ENCODE measurements at places on chromosomes 13 and 19.

GRCh38 chr13:102721800-102722231 is 27.0 kb upstream of the METTL21C start:
- no peak for DNase-seq

DNA sequence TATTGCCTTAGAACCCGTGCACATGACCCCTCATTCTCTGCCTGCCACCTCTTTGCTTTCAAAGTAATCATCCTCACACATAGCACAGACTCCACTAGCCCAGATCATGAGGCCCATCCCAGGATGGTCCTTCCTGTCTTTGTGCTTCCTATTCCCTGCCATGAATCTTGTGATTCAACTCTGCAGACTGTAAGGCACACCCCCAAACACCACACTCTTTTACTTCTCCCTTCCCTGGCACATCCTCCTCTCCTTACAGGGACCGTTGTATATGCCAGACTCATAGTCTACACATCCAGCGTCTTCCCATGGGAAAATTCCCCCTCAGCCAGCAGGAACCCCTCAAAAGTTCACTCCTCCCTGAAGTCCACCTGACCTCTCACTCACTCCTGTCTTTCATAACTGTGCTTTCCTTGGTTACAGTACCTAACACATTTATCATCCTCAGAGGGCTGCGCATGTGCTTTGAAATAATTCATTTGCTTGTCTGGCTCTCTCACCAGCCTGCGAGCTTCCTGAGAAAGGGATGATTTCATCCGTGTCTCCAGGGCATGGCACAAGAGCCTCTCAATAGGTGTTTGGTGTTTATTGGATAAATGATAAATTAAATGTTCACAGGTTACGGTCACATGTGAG is 26.8 kb upstream of the LRCH1 start:
- no peak for DNase-seq

- no peak for DNase-seq
Measured at GRCh38 chr19:13794398-13794756, 866 bp upstream of the ZSWIM4 start.

DNA sequence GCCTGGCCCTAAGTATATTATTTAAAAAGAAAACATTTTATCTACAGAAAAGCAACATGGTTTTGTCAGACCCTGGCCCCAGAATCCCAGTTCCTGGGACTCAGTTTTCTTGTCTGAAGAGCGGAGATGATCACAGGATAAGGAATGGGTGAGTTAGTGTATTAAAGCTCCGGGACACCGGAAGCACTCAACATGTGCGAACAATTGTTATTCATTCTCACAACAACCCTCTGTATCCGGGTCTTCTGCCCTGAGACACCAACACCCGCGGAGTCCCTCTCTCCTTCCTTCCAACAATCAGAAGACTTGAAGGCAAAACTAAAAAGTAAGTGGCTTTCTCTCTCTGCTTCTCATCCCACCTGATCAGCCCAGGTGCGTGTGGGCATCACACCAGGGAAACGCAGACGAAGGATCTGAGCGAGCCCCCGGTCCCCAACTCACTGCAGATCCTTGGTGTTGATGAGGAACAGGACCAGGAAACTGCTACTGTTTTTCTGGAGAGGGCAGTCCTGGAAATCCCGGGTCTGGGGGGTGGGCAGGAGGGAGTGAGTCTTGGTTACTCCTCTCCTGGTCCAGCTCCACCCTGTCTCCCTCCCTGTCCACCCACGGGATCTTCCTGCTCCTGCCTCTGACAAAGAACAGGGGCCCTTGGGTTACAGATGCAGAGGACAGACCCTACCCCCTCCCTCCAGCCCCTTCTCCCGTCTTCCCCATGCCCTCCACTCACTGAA is 2.0 kb downstream of the GPR108 start:
- DNase-seq = no peak

DNA sequence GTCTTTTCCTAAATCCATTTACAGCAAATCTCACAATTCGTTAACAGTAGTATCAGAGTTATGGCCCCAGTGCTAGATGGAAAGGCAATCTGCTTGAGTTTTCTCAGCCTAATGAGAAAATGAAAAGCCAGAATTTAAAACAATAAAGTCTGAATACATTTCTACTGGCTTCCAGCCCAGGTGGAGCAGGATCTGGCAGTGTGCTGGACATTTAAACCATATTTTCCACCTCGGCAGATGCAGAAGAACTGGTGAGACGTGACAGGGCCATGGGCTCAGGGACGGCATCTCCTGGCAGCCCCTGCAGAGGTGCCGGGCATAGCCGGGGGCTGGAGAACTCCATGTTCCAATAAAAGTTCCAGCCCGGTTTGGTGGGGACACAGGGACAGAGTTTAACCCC is 7.1 kb downstream of the SMIM7 start:
- no peak for DNase-seq

DNA sequence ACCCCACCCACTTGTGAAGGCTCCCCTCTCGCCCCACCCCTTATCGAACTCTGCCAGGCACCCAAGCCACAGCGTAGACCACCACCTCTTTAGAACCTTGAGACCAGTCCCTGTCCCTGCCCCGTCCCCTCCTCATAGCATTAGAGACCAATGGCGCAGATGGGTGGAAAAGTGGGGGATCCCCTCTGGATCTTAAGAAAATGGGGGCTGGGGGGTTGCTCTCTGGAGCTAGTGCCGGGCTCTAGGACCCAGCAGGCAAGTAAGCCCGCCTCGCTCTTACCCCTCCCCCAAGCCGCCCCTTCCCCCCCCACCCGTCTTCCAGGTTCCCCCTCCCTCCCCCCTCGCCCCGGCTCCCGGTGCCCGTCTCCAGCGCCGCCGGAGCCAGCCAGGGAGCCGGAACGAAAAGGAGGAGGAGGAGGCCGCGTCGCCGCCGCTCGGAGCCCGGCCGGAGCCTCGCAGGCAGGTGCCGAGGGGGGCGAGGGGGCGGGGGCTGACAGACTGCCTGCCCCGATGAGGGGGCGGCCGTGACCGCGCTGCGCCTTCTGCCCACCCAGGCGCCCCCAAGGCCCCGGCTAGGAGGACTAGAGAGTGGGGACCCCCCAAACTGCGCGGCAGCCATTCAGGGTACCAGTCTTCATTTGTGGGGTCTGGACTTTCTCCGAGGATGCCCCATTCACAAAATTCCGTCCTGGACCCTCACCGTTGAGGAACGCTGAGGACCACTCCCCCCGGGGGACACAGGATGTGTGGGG is at the start of gene SPRED3:
Gene SPRED3 (plus strand): TSS at position 349 of the 752 bp plus-strand sequence. CDS start 1,606 bp downstream, outside the sequence.
- DNase-seq = peak; percentile 95

GRCh38 chr13:44263751-44264620 is 109.6 kb upstream of the SERP2 start:
- DNase-seq = no peak

- DNase-seq = no peak
Measured at GRCh38 chr13:111065698-111066097, 49.4 kb upstream of the ARHGEF7 start.

DNA sequence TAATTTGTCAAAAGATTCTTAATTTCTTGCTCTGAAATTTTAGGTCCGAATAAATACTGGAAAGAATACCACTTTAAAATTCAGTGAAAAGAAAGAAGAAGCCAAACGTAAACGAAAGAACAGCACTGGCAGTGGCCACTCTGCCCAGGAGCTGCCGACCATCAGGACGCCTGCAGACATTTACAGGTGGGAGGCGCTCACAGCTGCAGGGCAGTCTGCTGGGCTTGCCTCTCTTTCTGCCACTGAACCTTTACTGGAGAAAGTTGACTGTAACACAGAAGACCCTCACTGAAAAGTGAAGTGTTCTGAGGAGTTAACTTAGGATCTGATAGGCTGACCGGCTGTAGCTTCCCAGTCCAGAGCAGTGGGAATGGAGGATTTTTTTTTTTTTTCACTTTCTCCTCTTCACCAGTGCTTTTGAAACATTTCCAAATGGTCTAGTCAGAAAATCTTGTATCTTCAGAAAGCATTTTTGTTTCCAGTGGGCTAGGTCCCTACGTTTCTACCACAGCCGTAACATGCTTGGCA is 69.1 kb downstream of the URI1 start:
- no peak for DNase-seq

DNA sequence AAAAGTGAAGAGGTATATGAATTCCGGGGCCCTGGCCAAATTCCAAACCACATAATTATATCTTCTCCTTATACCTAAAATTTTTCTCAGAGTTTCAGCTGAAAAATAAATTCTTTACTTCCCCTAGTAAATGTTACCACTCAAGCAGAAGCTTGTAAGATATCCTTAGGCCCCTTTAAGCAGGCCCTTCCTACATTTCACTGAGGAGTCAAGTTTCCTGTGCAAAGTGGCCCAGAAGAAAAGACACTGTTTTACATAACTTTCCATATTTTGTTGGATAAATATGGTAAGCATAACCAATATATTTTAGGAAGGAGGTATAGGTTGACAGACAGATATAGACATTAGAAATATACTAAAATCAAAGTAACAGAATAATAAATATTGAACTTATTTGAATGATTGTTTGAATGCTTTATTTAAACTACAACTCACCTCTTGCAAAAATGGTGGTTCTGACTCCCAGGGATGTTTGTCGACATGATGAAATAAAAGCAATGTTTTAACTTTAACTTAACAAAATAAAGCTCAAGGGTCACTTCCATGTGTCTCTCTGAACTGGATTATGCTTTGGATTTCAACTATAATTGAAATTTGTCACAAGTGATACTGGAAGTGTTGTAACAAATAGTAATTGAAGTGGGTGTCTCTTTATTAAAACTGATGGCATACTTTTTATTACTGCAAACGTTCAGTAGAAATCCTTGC is 141.2 kb downstream of the SPRY2 start:
- DNase-seq = no peak

GRCh38 chr13:32446773-32447465 is 19.0 kb upstream of the N4BP2L1 start:
- no peak for DNase-seq

GRCh38 chr19:19170053-19170872 is at the start of gene MEF2B:
Gene MEF2B (minus strand): TSS chr19:19170263. CDS start chr19:19150735, 19,528 bp downstream.
- DNase-seq = peak; percentile 50

GRCh38 chr19:6233827-6234511 is 45.8 kb downstream of the MLLT1 start:
- no peak for DNase-seq

DNA sequence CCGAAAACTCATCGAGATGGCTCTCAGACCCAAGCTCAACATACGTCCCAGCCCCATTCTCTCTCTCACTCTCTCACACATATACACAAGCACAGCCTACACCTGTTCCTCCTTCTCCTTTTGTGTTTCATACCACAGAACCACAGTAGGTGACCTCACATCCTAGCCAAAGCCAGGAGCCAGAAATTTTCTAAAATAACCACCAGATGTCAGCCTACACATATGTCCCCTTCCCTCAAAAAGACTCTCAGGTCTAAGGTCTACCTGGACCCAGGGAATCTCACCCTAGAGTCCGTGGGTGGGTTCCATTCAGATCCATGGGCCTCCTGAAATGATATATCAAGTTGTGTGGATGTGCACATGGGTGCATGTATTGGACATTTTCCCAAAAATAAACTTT is 104.2 kb upstream of the IPO5 start:
- peak; percentile 29 for DNase-seq

- DNase-seq = no peak
Measured at GRCh38 chr19:52734331-52734892, 432 bp downstream of the ZNF611 start.

DNA sequence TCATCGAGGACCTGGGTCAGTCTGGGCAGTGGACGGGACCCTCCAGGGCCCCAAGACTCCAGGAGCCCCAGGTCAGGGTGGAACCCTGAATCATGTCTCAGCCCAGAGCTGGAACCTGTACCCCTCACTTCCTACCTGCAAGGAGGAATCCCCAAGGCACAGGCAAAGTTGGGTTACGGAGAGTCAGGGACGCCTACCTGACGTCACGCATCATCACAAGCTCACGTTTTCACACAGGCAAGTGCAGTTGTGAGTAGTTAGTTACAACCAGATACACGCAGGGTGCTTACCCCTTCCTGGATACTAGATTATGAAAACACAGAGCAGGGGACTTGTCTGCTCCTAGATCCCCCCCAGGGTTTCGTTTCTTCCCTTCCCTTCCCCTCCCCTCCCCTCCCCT is 1.9 kb downstream of the RETN start:
- DNase-seq = no peak

DNA sequence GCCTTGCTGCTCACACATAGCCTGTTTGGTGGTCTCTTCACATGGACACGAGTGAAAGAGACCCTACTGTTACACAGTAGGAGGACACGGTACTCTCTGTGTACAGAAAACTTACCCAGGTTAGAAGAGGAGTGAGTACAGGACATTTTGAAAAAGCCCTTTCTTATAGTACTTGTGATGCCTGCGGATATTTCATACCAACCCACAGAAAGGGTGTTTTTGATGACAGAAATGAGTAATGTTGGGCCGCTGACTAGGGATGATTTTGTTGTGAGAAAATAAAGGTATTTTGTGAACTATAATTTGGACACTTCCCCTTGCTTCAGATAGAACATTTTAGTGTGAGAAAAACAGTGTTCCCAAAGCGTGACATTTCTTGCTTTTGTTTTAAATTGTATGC is 18.2 kb downstream of the NUDT15 start:
- no peak for DNase-seq

DNA sequence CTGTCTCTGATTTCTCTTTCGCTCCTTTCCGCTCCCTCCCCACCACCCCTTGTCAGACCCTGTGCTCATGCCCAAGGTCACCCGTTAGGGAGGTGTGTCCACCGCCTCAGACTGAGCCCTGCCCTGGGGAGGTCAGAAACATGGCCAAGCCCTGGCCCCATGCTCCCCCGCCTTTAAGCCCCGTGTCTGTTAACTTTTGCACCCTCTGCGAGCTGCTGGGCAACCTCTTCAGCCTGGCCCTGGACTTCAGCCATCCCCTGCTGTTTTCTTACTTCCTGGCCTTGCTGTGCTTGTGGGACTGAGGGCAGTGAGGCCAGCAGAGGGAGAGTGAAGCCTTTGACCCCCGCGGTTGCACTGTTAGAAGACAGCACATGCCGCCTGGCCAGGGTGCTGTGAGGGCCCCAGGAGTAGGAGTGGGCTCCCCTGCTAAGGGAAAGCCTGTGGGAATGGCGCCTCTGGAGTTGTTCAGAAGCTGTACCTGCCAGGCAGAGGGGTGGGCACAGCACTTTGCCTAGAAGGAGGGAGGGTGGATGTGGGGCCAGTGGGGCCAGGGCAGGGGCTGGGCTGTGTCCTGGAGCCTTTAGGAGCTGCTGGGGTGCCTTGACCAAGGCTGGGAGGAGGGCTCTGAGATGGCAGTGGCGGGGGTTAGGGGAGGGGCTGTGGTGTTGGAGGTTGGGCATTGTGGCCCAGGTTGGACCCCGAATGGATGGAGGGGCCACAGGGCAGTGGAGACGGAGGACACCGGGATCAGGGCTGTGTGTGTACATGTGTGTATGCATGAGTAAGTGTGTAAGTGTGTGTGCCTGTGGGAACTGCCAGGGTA is 7.9 kb downstream of the UPF1 start:
- DNase-seq = no peak

GRCh38 chr13:50098693-50099092 is 83.4 kb downstream of the KCNRG start:
- no peak for DNase-seq

GRCh38 chr13:85417807-85418206 is 381.4 kb downstream of the SLITRK6 start:
- DNase-seq = no peak

GRCh38 chr19:38742296-38742695 is 2.0 kb downstream of the CAPN12 start:
- DNase-seq = no peak

DNA sequence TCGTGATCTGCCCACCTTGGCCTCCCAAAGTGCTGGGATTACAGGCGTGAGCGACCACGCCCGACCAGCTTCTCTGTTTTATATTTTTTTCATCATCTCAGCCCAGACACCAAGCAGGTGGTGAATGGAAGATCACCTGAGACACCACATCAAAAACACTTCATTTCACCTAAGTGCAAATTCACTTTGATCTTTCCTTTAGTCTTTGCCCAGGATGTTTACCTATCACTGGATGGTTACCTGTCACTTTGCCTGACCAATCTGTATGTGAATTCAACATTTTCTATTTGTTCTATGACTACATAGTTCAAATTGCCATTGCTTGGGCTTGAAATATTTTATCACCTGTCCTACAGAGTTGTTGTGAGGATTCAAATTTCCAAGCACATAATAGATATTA is 65.7 kb downstream of the PAN3 start:
- no peak for DNase-seq

All from NCI-H345 (cell line).